Effector memory CD4-positive, alpha-beta T cell (primary cell): ENCODE measurements at places on chromosomes 3 and 15.

DNA sequence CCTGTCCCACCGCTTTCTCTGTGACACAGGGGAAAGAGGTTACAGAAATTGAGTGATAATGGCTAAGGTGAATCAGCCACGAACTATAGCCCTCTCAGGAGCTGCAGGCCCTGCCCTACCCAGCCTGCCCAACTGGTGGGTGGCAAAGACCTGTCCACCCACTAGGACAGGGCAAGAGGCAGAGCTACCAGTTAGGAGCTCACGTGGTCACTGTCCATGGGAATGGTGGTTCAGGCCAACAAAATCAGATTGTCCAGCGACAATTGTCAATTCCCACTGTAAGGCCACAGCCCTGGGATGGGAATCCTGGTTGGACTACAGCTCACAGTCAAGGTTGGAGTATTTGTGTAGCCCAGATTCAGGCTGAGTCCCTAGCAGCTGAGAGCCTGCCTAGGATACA, 75.0 kb downstream of the PPCDC start:
- no peaks in the 10 kb centered on the region for H3K27me3 ChIP-seq
- DNase-seq, result no peak
- H3K36me3 ChIP-seq, result no peaks in the 10 kb centered on the region
- H3K4me3 ChIP-seq, result no peak overlapping the region
- H3K27ac ChIP-seq, result no peak overlapping the region
- no peaks in the 10 kb centered on the region for H3K4me1 ChIP-seq

GRCh38 chr15:72685925-72686794, at the start of the genes BBS4 and HIGD2B:
TSS of gene BBS4 (plus strand) at chr15:72686207. CDS start at chr15:72686228, 21 bp downstream.
TSS of gene HIGD2B (minus strand) at chr15:72686182. CDS start at chr15:72676374, 9,808 bp downstream.
- peaks cover 5% of the 10 kb centered on the region for H3K36me3 ChIP-seq
- H3K4me3 ChIP-seq, result peak within 1 kb of the TSS; percentile 87
- H3K27me3 ChIP-seq, result no peaks in the 10 kb centered on the region
- H3K27ac ChIP-seq, result peak within 1 kb of the TSS; percentile 81

DNA sequence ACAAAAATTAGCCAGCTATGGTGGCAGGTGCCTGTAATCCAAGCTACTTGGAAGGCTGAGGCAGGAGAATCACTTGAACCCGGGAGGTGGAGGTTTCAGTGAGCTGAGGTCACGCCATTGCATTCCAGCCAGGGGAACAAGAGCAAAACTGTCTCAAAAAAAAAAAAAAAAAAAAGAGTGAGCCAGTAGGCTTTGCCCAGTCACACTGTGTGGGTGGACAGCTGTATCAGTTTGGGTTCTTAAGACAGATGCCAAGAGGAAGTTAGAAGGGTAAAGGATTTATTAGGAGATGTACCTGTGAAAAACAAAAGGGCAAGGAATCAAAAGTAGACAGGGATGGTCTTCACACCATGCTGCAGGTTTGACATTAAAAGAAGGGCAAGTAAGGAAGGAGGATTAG, 86.1 kb upstream of the CGNL1 start:
- no peaks in the 10 kb centered on the region for H3K27me3 ChIP-seq
- H3K4me1 ChIP-seq, result no peaks in the 10 kb centered on the region
- H3K36me3 ChIP-seq, result peaks cover 27% of the 10 kb centered on the region
- H3K4me3 ChIP-seq, result no peak overlapping the region

- H3K36me3 ChIP-seq, result no peaks in the 10 kb centered on the region
- no peak overlapping the region for H3K27ac ChIP-seq
Measured at GRCh38 chr3:72320955-72321303, 527.3 kb downstream of the SHQ1 start.

DNA sequence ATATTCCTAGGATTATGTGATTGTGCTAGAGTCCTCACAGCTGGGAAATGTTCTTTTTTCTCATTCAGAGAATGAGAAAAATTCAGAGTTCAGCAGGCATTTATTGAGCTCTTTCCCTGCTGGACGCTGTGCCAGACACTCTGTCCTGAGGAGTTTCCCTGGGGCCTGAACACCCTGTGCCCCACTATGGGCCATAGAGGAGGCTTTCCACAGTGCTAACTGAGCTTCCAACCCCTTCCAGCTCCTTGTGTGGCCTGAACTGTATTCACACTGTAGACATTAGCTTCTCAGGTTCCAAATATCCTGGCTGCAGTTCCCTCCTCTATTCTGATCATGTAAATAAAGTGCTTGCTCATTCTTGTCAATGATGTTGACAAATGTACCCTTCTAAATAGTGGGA, 10.0 kb downstream of the ABHD2 start:
- peaks cover 3% of the 10 kb centered on the region for H3K36me3 ChIP-seq
- DNase-seq, result no peak
- H3K4me3 ChIP-seq, result no peak overlapping the region
- H3K27ac ChIP-seq, result no peak overlapping the region
- H3K4me1 ChIP-seq, result no peaks in the 10 kb centered on the region

- H3K4me3 ChIP-seq, result no peak overlapping the region
- no peaks in the 10 kb centered on the region for H3K4me1 ChIP-seq
- H3K36me3 ChIP-seq, result no peaks in the 10 kb centered on the region
- H3K27me3 ChIP-seq, result no peaks in the 10 kb centered on the region
- H3K27ac ChIP-seq, result no peak overlapping the region
Measured at GRCh38 chr3:27507515-27508266, 23.5 kb upstream of the SLC4A7 start.

GRCh38 chr15:35129361-35129760, 44.3 kb upstream of the NANOGP8 start:
- H3K36me3 ChIP-seq, result no peaks in the 10 kb centered on the region
- no peaks in the 10 kb centered on the region for H3K27me3 ChIP-seq
- no peak overlapping the region for H3K4me3 ChIP-seq
- no peak for DNase-seq

GRCh38 chr3:52842424-52842823, 7.6 kb upstream of the MUSTN1 start:
- no peak overlapping the region for H3K4me3 ChIP-seq
- DNase-seq, result no peak
- no peaks in the 10 kb centered on the region for H3K27me3 ChIP-seq
- no peak overlapping the region for H3K27ac ChIP-seq
- H3K36me3 ChIP-seq, result peaks cover 44% of the 10 kb centered on the region

- no peaks in the 10 kb centered on the region for H3K4me1 ChIP-seq
- H3K27ac ChIP-seq, result no peak overlapping the region
- no peak overlapping the region for H3K4me3 ChIP-seq
- no peaks in the 10 kb centered on the region for H3K36me3 ChIP-seq
Measured at GRCh38 chr3:82509106-82509842, 747.8 kb upstream of the GBE1 start.

DNA sequence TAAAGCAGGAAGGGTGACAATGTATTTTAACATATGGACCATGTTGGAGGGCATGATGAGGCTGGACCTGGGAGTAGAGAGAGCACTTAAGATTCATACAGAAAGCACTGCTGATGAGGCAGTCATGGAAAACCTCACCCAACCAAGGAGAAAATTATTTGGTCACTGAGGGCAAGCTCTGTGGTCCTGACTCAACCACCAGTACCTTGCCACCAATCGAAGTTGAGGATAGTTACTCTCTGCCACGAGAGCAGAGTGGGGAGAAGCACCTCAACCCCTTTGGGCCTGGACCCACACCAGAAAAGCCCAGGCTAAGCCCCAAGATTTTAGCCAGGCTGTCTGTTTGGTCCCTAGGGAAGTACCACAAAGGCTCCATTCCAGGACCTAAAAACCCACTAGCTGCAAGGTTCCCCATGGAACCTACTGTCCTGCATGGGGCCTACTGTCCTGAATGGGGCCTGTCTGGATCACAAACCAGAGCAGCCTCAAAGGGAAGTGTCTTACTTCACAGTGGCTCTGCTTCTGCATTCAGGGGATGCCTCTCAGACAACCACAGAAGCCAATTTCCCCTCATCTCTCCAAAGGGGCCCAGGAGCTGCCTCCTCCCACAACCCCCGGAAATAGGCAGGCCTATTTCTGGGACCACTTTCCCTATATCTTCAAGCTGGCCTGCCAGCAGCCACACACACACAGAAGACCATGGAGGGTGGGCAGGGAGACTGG, 4.2 kb downstream of the CCDC71 start:
- H3K4me1 ChIP-seq, result peaks cover 22% of the 10 kb centered on the region
- no peaks in the 10 kb centered on the region for H3K27me3 ChIP-seq
- H3K27ac ChIP-seq, result no peak overlapping the region
- no peak for DNase-seq
- peaks cover 15% of the 10 kb centered on the region for H3K36me3 ChIP-seq
- no peak overlapping the region for H3K4me3 ChIP-seq

DNA sequence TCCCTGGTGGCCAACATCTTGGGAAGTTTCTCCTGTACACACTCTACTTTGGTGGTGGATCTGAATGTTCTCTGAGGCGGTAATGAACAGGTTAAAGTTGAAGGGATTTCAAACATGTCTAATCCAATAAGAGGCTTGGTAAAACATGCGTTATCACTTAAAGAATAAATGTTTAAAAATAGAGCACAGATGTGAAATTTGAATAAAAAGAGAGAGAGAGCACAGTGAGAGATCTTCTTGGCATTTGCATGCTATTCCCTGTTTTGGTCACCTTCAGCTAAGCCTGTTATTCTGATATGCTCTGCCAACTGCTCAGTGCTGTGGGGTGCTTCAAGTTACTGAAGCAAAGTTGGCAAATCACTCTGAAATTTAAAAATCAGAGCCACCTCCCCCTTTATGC, 237.7 kb upstream of the WNT5A start:
- H3K4me1 ChIP-seq, result no peaks in the 10 kb centered on the region
- no peaks in the 10 kb centered on the region for H3K36me3 ChIP-seq
- no peak overlapping the region for H3K4me3 ChIP-seq
- H3K27me3 ChIP-seq, result no peaks in the 10 kb centered on the region
- no peak overlapping the region for H3K27ac ChIP-seq

GRCh38 chr3:192943393-192943792, 25.7 kb upstream of the MB21D2 start:
- DNase-seq, result no peak
- H3K27me3 ChIP-seq, result no peaks in the 10 kb centered on the region
- no peaks in the 10 kb centered on the region for H3K4me1 ChIP-seq
- H3K4me3 ChIP-seq, result no peak overlapping the region
- no peaks in the 10 kb centered on the region for H3K36me3 ChIP-seq

- H3K27me3 ChIP-seq, result no peaks in the 10 kb centered on the region
- no peak overlapping the region for H3K4me3 ChIP-seq
- no peak overlapping the region for H3K27ac ChIP-seq
Measured at GRCh38 chr3:37971467-37971866, 19.1 kb upstream of the VILL start.

DNA sequence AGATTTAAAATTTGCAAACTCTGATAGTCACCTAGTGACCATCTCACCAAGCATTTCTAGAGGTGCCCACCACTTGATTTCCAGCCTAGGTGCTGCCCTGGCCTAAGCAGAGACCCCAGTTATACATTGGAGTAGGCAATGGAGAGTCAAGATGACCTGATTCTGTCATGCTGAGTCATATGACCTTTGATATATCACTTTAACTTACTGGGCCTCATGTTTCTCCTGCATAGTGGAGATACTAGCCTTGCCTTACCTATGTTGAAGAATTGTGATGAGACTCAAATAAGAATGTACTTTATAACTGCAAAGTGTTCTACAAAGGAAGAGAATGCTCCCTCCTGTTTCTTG, 75.5 kb upstream of the XCR1 start:
- no peak for DNase-seq
- no peak overlapping the region for H3K4me3 ChIP-seq
- no peaks in the 10 kb centered on the region for H3K27me3 ChIP-seq
- peaks cover 15% of the 10 kb centered on the region for H3K4me1 ChIP-seq
- no peak overlapping the region for H3K27ac ChIP-seq

DNA sequence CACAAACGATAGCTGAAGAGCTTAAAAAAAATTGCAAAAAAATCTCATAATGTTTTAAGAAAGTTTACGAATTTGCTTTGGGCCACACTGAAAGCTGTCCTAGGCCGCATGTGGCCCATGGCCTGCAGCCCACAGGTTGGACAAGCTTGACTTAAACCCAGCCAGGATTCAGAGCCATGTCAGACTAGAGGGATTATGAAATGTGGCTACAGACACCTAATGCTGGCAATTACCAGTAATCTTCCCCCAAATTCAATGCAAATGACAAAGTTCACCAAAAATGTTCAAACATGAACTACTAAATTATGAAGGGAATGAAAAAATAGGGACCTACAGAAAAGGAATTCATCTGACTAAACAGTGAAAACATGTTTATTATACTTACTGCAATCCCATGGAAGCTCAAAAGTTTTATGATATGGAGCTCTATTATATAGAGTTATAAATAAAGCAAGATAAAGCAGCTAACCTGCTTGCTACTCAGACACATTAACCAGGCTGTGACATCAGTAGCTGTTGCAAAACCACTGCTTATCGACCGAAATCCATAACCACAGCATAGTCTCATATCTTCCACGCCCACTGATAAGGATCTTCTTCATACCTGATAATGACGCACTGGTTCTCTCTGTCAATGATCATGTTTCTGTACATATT, 49.2 kb downstream of the LDHAL6B start:
- H3K4me3 ChIP-seq, result no peak overlapping the region
- no peak overlapping the region for H3K27ac ChIP-seq
- peaks cover 6% of the 10 kb centered on the region for H3K4me1 ChIP-seq
- no peaks in the 10 kb centered on the region for H3K36me3 ChIP-seq
- DNase-seq, result no peak

DNA sequence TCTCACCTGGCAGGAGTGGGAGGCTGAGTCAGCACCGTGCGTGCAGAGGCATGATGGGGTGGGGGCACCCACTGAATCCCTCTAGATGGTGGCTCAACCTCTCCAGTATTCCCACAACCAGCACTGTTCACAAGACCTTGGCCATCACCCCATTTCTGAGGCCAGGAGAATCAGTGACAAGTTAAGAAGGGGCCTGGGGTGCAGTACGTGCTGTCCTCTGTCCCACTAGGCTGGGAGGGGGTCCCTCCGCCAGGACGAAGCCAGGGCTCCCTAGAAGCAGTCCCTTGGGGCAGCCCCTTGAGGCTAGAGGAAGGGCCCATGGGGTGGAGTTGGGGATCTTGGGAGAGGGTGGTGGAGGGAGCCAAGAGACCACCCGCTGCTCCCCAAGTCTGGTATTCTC, 4.8 kb downstream of the MYL3 start:
- no peaks in the 10 kb centered on the region for H3K27me3 ChIP-seq
- no peaks in the 10 kb centered on the region for H3K4me1 ChIP-seq
- DNase-seq, result no peak
- H3K36me3 ChIP-seq, result no peaks in the 10 kb centered on the region

- no peak overlapping the region for H3K4me3 ChIP-seq
- DNase-seq, result no peak
- H3K36me3 ChIP-seq, result no peaks in the 10 kb centered on the region
- no peaks in the 10 kb centered on the region for H3K27me3 ChIP-seq
- H3K4me1 ChIP-seq, result no peaks in the 10 kb centered on the region
Measured at GRCh38 chr3:192685801-192686200, 41.5 kb downstream of the FGF12 start.
